ENCODE measurements at places on chromosomes 6 and 20. TPM values are rescaled to one million over a fixed set of nuclear protein-coding genes. Genes with fewer than 3 reads are reported as not detected.

SLCO4A1 gene
- 10.8 TPM for total RNA-seq

GSTA1 gene
- total RNA-seq: not detected

DNAAF9 gene
- 29.1 TPM for total RNA-seq

GRCh38 chr6:90224196-90224595, 72.4 kb downstream of the BACH2 start:
- DNase-seq: no peak

DNA sequence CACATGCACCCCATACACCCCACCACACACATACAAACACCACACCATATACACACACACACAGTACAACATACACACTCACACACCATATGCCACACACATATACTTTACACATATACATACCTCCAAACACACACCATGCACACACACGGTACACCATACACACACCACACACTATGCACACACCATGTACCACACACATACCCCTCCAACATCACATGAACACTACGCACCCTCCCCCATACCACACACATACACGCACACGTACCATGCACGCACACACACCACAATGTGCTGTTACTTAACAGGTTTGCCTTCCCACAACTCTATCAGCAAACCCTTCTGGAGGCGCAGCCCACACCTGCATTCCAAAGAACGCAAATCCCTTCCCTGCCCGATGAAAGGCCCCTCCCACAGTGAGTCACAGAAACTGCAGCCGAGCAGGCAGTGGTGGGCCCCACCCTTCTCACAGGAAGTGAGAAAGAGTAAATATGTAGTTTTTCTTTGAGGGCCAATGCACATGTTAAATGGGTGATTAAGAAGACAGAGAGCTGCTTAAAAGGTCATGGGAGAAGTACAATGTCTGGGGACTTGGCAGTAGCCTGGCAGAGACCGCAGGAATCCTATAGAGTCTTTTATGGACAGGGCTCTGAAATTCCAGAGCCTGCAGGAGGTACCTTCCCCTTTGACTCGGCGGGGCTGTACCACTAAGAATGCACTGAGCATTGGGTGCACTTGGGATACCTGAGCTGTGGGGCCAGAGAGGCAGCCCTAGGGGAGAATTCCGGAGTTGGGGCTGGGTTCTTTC, 34.1 kb upstream of the EZR start:
- no peak for DNase-seq

DNA sequence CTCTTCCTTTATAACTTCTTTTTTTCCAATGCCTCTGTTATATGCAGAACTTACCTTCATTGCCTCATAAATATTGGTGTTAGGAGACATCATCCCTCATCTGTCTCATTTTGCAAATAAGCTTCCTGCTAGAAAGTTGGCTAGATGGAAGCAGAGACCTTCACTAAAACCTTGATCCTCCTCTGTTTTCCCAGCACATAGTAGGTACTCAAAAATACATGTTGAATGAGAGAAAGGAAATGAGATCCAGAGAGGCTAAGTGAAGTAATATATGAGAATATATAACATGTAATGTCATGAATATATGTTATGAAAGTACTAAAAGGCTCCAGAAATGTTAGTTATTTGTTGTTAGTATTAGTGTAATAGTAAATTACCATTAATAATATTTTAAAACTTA, 91.9 kb downstream of the CDKAL1 start:
- no peak for DNase-seq

DNA sequence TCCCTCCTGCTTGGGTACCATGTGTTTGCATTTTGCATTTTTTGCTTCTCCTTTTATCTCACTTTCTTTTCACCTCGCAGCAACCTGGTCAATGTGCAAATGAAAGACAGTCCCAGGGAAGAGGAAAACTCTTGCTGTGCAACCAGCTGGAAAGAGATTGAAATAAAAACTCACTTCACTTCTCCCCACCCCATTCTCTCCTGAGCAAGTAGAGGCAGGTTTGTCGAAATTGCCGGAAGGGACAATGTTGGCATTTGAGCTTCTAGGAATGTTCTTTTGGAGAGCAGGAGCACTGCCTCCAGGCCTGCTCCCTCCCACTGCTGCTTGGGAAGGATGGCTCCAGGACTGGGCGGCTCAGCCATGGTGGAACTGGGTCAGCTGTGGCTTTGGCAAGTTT, 30.6 kb downstream of the KCNG1 start:
- DNase-seq: no peak

- DNase-seq: no peak
Observed at GRCh38 chr6:105485456-105485855, 82.6 kb upstream of the PREP start.
